Nucleus accumbens (tissue), 56 donors: ENCODE measurements at places on chromosomes 5 and 9.

GRCh38 chr5:142817949-142818431 lies 47.8 kb downstream of the ARHGAP26 start:
- DNase-seq, result no peak

DNA sequence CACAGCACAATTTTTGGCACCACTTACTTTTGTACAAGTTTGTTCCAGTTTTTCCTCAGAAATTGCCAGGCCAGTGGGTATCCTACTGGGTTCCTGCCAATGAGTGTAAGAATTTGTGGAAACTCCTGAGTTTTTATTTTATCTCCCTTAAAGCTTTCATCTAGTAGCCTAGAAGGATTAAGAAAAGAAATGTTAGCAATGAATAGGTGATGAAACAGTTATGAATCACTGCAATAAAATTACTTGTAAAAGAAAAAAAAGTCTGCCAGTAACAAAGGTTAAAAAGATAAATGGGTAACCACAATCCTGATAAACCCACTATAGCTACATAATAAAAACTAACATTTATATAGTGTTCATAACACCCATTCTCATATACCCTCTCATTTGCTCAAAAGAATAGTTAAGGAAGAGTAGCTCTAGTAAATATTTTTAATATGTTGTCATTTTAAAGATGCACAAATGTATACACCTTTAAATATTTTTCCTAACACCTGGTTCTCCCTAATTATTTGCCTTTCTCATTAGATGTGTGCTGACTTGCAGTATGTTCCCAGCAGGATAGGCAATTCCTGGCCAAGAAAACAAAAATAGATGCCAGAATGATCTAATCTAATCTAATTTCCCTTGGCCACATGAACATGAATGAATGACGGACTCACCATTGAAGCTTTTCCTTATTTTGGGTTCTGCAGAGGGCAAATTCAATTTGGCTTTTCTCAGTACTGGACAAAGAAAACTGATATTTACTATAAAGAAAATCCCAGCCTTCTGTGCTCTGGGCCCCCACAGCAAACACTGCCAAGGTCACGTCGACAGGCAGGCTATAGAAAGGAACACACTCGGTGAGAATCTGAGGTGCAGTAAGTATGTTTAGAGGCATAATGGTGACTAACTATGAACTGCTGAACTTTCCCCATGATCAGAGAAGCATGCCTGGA lies 26.4 kb downstream of the ERAP1 start:
- no peak for DNase-seq

DNA sequence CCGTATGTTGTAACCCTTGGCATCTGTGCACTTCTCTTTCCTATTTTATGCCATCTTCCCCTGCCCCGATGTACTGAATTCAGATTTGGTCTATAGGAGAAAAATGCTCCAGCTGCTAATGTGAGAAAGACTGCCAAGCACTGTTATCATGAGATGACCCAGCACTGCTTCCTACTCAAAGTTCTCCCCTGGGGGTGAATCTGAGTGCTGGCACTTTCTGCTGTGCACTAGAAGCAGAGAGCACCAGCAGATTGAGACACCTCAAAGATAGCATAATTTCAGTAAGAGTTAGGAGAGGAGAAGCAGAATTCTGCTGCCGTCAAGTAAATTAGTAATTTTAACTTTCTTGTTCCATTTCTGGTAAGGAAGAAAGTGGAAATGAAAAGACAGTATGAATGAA lies 92.8 kb upstream of the ACOT12 start:
- no peak for DNase-seq

DNA sequence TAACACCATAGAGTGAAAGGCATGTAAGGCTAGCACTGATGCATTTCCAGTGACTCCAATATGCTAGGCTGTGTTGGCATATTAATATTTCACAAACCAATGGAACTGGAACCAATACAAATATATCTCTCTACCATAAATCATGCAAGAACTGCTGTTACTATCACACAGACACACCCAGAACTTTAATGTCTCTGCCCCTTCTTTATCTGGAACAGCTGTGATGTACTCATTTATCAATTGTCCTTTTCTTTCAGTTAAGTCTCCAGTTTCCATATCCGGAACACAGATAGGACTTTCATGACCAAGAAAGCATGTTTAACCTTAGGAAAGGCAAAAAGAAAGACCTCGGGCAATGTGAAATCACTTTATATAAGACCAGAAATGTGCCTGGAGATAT lies 70.3 kb downstream of the SPTLC1 start:
- DNase-seq, result no peak

DNA sequence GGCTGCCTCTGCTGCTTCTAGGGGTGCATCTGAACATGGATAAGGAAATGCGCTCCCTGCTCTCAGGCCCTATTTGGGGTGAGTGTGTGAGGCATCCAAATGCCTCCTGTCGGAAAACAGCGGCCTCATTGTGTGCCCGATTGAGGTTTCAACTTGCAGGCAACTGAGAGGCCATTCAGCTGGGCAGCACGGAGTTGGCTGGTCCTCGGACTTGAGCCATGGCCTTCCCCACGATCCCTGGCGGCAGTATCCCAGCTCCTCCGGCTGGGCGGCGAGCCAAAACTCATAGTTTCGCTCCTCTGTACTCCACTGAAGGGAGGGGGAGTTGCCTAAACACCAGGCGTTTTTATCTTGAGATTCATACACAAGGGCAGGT lies 597.3 kb upstream of the SGCD start:
- peak; percentile 70 for DNase-seq

DNA sequence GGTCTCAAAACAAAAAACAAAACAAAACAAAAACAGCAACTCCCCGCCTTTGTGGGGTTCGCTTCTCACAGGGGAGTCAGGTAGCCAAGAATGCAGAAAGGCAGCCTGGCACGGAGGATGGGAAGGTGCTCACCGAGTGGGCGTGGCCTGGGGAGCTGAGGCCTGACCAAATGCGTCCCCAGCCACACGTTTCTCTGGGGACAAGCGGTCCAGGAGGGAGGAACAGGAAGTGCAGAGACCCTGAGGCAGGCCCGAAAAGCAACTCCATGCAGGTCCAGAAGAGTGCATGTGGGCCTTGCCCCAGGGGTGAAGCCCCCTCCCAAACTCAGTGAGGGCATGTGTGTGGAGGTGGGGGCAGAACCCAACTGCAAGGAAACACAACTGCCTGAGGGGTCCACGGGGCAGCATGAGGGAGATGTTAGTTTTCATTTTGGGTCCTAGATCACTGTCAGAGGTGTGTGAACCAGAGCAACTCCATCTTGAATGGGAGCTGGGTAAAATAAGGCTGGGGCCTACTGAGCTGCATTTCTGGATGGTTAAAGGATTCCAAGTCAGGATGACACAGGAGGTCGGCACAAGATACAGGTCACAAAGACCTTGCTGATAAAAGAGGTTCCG lies 2.6 kb upstream of the UAP1L1 start:
- DNase-seq, result no peak

DNA sequence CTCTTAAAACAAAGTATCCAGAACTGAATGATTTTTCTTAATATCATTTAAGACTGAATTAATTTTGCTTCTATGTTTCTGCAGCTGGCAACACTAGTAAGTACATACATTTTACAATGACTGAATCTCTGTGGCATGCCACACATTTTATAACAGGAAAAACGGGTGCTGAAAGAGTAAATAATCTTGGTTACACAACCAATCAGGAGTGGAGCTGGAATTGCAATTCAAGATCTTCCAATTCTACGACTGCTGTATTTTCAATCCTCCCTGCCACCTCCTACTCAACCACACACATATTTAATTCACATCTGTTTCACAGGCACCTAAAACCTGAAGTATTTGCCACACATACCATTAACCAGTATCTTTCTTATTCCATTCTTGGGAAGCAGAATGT lies 52.7 kb upstream of the NR5A1 start:
- DNase-seq, result no peak

- no peak for DNase-seq
Measured at GRCh38 chr5:32090026-32090754, 83.9 kb downstream of the GOLPH3 start.

DNA sequence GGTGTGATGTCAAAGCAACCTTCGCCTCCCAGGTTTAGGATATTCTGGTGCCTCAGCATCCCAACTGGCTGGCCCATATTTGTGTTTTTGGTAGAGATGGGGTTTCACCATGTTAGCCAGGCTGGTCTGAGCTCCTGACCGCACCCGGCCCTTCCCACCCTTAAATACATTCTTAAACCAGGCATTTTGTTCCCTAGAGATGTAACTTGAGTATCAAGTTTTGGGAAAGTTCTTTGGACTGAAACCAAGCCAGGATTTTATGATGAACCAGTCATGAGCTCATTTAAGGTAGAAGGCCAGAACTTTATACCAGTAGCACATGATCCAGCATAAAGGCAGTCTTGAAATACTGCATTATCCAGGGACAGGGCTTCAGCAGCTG lies 3.5 kb downstream of the RPL7A start:
- DNase-seq, result no peak

DNA sequence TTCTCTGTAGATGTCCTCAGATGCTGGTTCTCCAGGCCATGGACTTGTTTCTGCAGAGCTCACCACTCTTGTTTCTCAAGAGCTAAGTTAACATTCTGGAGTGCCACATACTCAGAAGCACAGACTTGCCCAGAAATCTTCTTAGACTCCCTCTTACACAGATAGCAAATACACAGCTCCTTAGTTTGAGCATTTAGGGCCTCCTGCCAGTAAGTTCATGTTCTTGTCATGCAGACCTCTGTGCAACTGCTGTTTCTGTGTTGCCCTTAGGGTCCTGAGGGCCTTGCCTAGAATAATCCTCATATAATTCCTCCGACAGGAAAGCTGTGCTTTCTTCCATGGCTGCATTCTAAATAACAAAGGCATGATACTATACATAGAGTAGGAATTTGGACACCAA lies 1.3 kb upstream of the PTPDC1 start:
- DNase-seq, result no peak

GRCh38 chr5:81222285-81222684 lies 10.8 kb upstream of the CKMT2 start:
- no peak for DNase-seq

GRCh38 chr5:50745221-50745910 lies 78.9 kb downstream of the PARP8 start:
- DNase-seq, result no peak

GRCh38 chr5:36059571-36060419 lies 6.9 kb downstream of the UGT3A2 start:
- DNase-seq, result no peak

- DNase-seq, result no peak
Measured at GRCh38 chr9:2024888-2025782, 10.0 kb downstream of the SMARCA2 start.

DNA sequence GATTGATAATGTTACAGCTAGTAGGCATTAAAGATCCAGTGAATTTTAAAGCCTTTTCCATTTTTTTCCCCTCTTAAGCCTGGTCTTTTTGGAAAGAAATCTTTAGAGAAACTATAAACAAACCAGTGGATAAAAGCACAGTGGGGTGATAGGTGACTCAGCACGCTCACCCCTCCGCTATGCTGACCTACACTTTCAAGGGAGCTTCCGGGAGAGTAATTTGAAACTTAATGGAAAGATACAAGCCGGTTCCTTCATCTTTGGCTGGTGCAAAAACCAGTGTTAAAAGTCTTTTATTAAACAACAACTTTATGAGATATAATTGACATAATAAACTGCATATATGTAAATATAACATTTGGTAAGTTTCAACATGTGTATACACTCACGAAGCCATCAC lies 27.0 kb upstream of the ALDOB start:
- no peak for DNase-seq

- DNase-seq, result no peak
Measured at GRCh38 chr5:88502179-88503040, 233.8 kb upstream of the TMEM161B start.

- DNase-seq, result no peak
Measured at GRCh38 chr5:99605904-99606303, 677.1 kb upstream of the CHD1 start.

GRCh38 chr9:79287708-79288290 lies 284.0 kb upstream of the TLE4 start:
- no peak for DNase-seq

DNA sequence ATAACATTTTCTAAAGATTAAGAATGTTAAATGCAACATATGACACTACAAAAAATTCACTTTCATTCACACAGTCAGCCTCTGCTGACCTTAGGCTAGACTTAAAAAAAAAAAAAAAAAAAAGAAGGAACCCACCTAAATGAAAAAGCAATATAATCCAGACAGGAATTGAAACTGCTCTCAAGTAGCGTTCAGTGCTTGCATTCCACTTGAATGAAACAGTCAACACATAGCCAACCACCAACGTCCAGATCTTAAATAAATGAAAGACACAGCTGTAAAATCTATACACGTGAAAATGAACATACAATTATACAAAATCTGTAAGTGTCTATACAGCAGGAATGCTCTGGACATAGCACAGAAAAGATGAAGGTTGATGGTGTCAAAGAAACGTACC lies 11.4 kb downstream of the TMEM245 start:
- DNase-seq, result no peak

DNA sequence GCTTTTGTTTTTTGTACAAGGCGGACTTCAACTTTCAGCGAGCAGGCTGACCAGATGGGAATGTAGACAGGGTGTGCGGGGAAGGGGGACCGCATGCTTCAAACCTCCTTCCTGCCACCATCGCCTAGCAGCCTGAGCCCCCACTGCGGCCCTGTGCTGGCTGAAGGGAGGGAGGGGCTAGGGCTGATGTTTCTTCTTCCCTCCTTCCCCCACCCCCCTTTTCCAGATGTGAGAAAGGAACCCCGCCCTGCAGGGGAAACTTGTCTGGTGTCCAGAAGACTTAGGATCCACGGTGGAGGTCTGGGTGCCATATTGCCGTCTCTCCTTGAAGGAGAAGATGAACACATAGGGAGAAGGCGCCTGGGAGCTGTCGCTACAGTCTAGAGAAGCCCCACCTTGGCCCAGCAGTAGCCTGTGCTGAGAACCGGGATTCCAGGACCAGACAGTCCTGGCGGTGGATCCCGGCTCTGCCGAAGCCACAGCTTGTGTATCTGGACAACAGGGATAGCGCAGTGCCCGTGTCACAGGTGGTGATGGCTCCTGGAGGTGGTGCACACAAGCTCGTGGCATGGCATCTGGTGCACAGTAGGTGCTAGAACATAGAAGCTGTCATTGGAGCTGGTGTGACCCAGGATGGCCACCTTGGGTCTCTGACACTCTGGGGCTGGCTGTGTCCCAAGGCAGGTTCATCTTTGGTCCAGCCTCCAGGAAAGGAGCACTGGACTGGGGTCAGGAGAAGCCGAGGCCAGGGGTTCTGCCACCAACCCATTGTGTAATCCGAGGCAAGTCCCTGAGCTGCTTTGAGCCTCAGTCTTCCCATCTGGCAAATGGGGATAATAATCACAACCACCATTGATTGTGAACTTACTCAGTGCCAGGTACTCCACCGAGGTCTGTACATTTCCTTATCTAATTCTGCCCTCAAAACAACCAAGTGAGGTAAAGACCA lies 205.6 kb downstream of the C9orf50 start:
- DNase-seq, result no peak

DNA sequence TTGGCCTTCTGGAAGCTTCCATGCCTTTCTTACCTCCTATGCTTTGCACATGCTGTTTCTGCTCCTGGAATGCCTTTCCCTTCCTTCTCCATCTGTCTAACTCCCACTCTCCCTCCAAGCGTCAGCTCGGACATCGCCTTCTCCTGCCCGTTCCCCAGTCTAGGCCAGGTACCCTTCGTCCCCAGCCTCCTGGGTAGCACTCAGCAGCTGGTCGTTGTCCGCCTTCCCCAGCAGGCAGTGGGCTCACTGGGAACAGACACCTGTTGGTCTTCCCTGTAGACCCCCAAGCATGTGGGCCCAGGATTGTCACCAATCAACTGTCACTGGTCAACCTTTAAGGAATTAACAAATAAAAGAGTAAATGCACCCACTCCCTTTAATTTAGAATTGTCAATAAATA lies 202.2 kb downstream of the RGS3 start:
- DNase-seq, result no peak
